ENCODE measurements at places on chromosomes 16 and 17.

- ATAC-seq, result no peak
These were observed 230.0 kb downstream of the NTN1 start for GRCh38 chr17:9251273-9251672.

DNA sequence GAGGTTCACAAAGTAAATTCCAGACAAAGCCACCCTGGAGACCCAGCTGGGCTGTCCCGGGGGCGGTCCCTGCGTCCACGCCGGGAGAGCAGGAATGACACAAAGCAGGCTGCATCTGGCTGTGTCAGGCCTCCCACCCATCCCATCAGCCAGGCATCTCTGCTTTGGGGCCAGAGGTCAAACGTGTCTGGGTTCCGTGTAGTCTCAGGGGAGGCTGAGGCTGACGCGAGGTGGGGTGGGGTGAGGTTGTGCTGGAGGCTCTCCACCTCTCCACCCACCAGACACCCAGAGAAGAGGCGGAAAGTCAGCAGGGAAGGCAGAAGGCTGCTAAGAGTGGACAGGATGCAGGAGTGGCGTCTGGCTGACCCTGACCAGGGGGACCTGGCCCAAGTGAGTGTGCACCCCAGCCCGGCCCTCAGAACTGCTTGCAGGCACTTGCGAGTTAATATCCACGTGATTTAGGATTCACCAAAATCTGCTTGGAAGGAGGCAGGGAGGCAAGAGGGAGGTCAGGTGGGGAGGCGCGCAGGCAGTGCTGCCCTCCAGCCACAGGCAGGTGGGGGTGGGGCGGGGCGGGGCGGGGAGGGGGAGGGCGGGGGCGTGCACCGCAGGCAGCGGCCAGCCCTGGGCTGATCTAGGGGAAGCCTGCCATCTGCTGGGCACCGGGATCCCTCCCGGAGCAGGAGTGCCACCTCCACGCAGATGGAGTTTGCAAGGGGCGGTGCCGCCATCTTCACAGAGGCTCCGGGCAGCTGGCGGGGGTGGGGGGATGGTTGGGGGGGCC, 44.3 kb downstream of the TBC1D16 start:
- ATAC-seq, result peak; percentile 72

DNA sequence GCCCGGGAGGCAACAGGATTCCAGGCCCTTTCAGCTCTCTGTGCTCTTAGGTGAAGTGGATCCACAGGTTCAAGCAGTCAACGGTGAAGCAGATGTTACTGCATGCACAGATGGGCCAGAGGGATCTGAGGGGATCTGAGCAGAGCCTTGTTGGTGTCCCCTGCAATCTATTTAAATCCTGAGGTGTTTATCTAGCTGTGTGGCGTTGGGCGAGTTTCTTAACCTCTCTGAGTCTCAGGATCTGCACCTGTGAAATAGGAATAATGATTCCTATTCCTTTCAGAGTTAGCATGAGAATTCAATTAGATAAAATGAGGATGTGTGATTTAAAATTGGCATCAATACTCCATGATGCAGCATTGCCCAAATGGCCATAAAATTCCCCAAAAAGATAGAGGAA, 237.3 kb upstream of the CDH5 start:
- ATAC-seq, result no peak

DNA sequence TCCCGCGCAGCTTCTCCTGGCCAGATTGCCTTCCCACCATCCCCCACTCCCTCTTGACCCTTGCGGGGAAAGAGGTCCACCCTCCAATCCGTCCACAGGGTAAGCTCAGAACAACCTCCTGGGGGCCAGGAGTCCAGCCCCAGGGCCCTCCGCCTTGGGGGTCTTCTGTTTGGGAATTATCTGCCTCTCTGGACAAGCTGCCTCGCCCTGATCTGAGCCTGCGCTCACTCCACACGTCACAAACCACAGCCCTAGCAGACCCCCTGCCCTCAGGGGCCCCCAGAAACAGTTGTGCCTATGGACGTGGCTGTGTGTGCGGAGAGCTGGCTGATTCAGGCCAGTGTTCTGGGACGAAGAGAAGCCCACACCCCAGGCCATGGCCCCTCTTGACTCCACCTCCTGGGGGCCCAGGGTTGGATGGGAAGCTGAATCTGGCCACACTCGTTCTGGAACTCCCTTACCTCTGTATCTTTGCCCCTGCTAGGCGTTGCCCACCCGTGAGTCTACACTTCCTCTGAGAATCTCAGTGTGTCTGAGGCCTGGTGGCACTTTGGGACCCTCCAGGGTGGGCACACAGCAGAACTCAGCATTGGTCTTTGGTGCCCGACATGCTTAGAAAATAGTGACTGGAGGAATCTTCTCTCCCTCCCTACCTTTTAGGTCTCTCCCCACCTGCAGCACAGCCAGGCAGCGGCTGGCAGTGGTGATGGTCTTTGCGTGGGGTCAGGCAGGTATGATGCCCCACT, 119.9 kb upstream of the SMURF2 start:
- no peak for ATAC-seq

DNA sequence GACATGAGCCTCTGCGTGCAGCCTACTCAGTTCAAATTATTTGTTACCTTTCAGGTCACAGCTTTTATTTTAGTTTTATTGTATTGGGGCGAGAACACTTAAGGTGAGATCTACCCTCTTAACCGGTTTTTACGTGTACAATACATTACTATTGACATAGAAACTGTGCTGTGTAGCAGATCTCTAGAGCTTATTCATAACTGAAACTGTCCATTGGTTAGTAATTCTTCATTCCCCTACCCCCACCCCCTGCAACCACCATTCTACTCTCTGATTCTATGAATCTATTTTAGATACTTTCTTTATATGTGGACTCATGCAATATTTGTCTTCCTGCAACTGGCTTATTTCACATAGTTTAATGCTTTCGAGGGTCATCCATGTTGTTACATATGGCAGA, 43.5 kb downstream of the KNOP1 start:
- no peak for ATAC-seq

GRCh38 chr16:24141917-24142316, 114.2 kb upstream of the CACNG3 start:
- no peak for ATAC-seq

DNA sequence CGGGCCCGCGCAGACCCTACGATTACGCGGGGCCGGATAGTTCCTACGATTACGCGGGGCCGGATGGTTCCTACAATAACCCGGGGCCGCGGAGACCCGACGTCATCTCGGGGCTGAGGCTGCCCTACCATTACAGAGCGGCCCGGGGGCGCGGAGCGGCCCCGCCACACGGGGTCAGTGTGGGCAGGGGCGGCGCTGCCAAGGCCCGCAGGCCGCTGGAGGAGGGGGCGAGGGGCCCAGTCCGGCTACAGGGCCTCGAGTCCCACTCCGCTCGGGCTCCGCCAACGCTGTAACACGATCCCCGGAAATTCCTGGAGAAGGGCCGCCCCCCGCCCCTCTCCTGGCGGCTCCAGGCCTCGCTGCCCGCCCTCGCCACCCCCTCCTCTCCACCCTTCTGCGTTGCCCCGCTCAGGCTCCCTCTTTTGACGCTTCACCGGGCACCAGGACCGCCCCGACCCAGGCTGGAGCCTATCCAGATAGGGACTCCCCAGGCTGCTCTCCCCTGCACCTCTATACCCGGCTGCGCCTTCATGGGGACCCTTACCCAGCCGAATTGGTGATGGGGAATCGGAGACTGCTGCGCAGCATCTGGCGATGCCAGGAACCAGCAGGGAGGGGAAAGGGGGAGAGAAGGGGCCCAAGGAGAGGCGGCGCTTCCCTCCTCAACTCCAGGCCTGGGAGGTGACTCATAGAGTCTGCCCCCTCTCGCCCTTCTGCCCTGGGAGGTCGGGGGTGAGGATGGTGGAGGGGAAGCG, at the start of gene RAB34:
Gene RAB34 (minus strand): TSS at position 291 of the 755 bp plus-strand sequence. CDS start 602 bp downstream, outside the sequence.
- peak; percentile 48 for ATAC-seq

- ATAC-seq, result no peak
These were observed 194.6 kb upstream of the SDK2 start for GRCh38 chr17:73838815-73839214.

- ATAC-seq, result peak; percentile 4
These were observed 13.9 kb downstream of the SNN start for GRCh38 chr16:11681976-11682654.

DNA sequence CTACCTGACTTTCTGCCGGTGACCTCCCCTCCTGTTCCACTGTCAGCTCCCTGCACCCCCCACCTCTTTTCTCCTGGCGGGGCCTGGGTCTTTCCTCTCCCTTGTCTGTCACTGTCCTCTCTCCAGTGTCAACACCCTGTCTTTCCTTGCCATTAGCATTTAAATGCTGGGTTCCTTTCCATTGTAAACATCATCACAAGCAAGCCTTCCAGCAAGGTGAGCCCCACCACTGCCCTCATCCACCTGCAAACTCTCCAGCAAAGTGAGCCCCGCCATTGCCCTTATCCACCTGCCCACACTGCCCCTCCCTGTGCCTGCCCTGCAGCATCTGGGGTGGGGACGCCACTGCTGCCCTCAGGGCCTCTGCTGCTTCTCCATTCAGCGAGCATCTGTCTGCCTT, 195.0 kb downstream of the ENGASE start:
- ATAC-seq, result no peak

DNA sequence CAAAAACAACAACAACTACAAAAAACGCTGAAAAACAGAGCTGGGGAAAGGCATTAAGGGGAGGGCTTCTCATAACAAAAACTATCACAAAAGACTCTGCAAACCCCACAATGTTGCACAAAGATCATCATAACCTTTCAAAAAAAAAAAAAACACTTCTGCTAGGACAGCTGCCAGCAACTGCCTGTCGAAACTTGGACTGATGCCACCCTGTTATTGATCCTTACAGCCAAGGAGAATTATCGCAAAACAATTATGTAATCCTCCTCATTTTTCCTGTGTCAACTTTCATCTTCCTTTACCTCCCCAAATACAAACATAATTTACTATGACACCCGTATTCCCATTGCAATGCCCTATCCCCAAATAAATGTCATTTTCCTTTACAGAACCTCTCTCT, 9.3 kb downstream of the CCDC40 start:
- no peak for ATAC-seq

DNA sequence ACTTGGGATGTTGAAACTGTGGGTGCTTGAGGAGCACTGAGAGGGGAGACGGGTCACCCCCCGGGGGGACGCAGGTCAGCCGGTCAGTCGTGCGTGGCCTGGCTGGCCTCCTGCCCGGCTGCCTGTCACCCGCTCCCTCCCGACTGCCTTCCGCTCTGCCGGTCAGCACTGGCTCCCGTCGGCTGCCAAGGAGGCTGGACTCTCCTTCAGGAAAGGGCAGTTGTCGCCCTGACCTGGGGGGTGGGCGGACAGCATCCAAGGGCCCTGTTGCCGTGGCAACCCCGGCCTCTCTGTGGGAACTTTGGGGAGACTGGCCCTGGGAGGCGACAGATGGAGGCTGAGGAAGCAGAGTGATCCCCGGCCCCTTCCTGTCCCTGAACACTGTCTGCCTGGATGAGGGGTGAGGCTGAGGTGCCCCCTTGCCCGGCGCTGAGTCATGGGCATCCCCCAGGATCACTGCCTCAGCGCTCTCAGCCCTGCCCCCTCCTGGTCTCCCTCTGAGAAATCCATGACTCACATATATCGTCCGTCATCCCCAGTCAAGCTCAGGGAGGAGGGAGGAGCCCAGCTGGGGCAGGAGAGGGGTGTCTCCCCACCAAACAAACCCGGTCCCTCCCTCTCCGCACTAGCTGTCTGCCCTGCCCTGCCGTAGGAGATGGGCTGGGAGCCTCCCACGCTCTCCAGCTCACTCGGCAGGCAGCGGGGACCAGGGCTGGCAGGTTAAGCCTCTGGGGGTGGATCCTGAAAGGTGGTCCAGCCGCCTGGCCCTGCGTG, at the start of gene ADGRG1:
Gene ADGRG1 (plus strand): TSS at position 623 of the 774 bp plus-strand sequence. CDS start 21,658 bp downstream, outside the sequence.
- peak; percentile 98 for ATAC-seq

DNA sequence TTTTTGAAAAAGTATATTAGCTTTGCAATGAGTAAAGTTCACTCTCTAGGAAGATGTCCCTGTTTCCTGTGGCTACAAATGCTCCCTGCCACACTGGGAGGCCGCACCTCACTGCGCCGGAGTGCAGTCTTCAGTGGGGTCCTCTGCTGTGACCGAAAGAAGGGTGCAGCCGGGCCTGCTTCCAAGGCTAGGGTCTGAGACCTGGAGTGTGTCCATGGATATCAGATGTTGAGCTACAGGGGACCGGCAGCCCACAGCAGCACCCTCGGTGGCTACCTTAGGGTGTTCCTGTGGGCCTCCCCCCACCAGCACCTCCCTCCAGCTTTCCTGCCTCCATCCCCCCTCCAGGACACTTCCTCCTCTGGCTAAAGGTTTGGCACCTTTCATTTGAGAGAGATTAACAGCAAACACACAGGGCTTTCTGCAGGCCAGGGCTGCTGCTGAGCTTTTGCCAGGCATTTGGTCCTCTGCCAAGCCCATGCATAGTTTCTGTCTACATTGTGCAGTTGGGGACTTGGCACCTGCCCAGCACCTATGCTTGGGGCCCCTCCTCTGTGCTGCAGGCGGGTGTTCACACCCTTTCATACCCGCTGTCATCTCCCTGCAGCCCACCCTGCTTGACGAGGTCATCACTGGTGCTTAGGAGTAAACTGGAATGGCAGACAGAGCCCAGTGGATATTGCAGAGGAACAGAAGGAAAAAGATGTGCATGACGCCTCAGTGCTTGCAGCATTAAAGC, 33.8 kb upstream of the CRISPLD2 start:
- no peak for ATAC-seq

DNA sequence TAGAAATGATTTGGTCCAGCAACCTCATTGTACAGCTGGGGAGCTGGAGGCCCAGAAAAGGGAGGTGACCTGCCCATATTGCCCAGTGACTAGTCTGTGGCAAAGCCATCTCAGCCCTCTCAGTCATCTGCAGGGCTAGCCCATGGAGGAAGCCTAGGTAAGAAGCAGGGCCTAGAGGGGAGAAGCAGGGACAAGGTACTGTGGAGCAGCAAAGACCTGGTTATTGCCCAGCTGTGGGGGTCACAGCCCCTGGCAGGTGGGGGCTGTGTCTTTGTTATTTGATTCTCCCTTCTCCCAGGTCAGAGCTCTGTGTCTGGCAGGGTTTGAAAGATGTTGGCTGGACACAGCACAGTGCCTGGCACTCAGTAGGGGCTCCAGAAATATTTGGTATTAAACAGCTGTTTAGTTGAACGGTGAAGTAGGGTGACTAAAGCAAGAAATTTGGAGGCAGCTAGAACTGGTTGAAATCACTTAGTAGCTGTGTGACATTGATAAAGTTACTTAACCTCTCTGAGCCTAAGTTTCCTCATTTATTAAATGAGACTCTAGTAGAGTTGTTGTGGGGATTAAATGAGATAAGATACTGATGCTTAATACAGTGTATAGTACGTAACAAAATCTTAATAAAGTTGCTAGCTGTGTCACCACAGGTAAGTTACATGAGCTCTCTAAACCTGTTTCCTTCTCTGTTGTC, 17.3 kb downstream of the CCR7 start:
- ATAC-seq, result no peak

- no peak for ATAC-seq
These were observed 24.3 kb upstream of the B4GALNT2 start for GRCh38 chr17:49108318-49108717.

DNA sequence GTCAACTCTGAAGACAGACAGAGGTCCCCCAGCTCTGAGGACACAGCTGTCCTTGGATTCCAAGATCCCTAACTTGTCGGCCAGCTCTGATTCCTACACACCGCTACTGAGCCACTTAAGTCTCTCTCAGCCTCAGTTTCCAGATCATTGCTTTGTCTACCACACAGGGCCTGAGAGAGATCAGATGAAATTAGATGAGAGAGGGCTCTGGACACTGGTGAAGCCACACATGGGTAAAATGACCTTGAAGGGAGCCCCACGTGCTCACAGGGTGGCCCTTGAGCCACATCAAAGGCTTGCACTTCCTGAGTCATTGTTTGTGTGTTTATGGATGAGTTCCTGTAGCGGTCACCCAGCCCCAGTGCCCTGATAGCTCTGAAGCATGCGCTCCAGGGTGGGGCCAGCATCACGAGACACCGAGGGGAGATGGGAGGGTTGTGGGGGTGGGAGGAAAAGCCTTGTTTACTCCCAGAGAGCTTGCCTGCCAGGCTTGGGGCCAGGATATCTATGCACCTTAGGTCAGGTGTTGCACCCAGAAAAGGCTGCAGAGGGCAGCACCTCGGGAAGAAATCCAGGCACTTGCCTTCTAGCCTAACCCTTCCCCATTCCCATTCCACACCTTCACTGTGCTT, 32.7 kb upstream of the SLC6A2 start:
- peak; percentile 32 for ATAC-seq
